Renal cortical epithelial cell (primary cell): ENCODE measurements at places on chromosomes 3 and 15. TPM values are rescaled to one million over a fixed set of nuclear protein-coding genes. Genes with fewer than 3 reads are reported as not detected.
A peak's percentile ranks its signal among the peaks of the same experiment; 100 is the strongest.

- peak; percentile 89 for DNase-seq
Measured at GRCh38 chr15:57323806-57324589, 52.3 kb upstream of the CGNL1 start.

DNA sequence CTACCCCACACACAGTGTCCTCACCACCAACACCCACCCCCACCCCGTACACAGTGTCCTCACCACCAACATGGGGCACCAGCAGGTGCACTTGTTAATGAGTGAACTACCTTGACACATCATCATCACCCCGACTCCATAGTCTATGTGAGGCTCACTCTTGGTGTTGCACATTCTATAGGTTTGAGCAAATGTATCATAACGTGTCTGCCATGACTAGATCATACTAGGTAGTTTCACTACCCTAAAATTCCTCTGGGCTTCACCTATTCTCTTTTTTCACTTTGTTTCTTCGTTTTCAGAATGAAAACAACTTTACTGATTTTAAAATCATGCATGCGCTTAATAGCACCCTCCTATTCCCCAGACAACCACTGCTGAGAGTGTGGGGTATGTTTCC lies 102.6 kb upstream of the SLC6A6 start:
- no peak for DNase-seq

CFAP100 gene
- total RNA-seq, result not detected in 2 replicates

DNA sequence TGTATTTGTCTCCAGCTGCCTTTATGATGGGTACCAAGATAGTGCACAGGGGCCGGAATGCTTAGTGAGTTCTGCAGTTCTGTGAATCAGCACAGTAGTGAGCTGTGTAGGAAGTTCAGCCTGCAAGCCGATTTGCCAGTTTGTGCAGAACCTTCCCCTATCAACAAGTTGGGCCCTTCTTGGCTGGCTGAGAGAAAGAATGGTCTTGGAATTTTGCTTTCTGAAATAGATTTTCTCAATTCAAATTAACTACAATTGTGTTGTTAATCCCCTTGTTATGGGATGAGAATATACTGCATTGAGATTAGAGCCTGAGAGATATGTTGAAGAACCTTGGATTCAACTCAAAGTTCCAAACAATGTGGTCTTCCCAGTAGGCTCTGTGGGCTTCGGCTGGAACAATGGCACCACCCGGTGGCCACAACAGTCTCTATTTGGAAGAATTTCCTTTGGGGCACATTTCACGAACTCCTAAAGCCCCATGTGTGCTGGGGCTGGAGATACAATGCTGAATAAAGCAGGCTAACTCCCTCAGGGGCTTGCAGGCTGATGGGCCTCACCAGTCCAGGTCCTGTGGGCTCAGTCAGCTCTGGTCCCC lies 59.1 kb downstream of the TRIM42 start:
- peak; percentile 40 for DNase-seq

ACAN gene
- under 0.01 TPM in 1 of 2 replicates, not detected in the other for total RNA-seq

- no peak for DNase-seq
Measured at GRCh38 chr15:57548835-57549234, 42.9 kb upstream of the MYZAP start.

DNA sequence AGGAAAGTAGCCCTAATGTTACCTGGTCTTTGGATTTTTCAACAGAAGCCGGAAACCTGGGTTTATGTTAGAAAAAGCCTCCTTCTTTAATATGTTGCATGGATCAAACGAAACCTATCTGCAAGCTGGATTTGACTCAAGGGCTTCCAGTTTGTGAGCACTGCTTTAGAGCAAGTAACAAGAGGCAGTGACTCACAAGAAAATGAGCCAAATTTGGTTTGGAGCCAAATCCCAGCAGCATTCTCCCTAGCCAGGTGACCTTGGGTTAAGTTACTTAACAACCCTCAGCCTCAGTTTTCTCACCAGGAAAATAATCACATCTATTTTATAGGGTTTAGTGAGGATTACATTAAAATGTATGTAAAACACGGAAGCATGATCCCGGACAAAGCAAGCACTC lies 215.2 kb upstream of the PRICKLE2 start:
- DNase-seq, result peak; percentile 98

DNA sequence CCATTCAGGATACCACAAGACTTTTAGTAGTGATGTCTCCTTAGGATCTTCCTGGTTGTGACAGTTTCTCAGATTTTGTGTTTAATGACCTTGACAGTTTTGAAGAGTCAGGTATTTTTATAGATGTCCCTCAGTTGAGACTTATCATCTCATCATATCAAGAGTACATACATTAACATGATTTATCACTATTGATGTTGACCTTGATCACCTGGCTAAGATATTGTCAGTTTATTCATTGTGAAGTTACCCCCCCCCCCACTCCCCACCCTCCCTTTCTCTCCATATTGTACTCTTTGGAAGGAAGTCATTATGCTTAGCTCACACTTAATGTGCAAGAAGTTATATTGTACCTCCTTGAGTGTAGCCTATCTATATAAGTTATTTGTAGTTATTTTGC lies 42.9 kb downstream of the MGA start:
- no peak for DNase-seq

GRCh38 chr3:174776123-174776522 lies 83.0 kb upstream of the NAALADL2 start:
- DNase-seq, result peak; percentile 35

BLM gene
- total RNA-seq, result 0.89 and 4.3 TPM in 2 replicates

- DNase-seq, result no peak
Measured at GRCh38 chr15:101221902-101222301, 29.9 kb downstream of the CHSY1 start.

AGBL1 gene
- not detected in 2 replicates for total RNA-seq

DNA sequence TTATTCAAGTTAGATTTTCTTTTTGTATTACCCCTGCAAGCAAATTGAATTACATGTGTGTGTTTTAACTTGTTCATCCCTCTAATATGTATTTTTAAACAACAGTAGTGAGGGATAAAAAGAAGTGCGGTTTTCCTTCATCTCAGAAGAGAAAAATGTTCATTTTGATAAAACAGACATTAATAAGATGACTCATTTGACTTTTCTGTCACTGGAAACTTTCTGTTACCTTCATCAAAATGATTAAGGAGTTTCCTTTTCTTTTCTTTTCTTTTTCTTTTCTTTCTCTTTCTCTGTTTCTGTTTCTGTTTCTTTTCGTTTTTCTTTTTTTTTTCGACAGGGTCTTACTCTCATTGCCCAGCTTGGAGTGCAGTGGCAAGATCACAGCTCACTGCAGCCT lies 53.0 kb downstream of the ECT2 start:
- DNase-seq, result no peak

GRCh38 chr15:93466380-93466779 lies 377.4 kb upstream of the RGMA start:
- DNase-seq, result no peak

GRCh38 chr3:179069762-179070390 lies 1.7 kb downstream of the ZMAT3 start:
- peak; percentile 42 for DNase-seq

SMCO1 gene
- not detected in 2 replicates for total RNA-seq

DNA sequence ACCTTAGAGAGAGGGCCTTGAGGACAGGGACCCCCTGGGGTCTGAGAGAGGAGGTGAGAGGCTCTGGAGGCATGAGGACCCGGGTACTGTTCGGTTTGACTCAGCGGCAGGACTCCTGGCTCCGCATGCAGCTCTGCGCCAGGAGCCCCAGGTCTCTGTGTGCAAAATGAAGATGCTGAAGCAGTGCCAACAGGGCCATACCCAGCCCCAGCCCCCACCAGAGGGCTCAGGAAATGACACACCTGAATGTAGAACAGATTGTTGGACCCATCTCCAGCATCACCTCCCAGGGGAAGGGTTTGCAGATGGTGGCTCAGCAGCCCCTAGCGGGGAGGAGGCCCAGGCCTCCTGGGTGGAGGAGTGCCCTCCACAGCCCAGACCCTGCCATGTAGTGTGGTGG lies 30.2 kb downstream of the EPHB3 start:
- DNase-seq, result no peak

GRCh38 chr15:88701561-88702095 lies 62.8 kb downstream of the ISG20 start:
- DNase-seq, result no peak

CCR9 gene
- 0.35 TPM in 1 of 2 replicates, not detected in the other for total RNA-seq

- DNase-seq, result no peak
Measured at GRCh38 chr3:25547103-25547502, 117.6 kb downstream of the TOP2B start.

DNA sequence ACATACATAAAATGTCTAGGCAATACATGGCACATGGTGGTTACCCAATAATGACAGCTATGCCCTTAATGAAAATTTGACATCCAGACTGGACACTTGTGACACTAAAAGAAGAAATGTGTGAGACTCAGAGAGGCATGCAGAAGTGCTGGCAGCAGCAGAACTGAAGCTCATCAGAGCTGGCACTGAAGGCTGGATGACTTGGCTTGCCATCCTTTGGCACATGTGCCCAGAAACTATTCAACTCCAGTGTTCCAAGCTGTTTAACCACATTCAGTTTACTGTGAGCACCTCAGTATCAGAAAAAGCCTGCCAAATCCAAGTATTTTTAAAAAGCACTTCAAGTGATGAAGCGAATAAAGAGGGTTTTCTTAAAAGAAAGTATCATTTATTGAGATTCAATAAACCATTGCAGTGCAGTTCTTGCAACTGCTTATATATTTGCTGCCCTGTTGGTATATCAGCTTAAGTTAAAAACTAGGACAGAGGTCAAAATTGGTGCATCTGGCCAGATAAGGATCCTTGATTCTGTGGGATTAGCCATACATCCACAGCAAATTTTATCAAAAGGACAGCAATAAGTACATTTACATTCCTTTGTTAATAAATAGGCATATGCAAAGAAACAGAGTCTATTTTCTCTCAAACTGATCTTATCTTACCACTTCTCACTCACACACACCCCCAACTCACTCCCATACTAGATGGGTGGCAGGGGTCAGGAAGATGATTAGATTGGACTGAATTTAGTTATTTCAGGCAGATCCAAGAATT lies 15.8 kb downstream of the IGSF11 start:
- DNase-seq, result no peak

DNA sequence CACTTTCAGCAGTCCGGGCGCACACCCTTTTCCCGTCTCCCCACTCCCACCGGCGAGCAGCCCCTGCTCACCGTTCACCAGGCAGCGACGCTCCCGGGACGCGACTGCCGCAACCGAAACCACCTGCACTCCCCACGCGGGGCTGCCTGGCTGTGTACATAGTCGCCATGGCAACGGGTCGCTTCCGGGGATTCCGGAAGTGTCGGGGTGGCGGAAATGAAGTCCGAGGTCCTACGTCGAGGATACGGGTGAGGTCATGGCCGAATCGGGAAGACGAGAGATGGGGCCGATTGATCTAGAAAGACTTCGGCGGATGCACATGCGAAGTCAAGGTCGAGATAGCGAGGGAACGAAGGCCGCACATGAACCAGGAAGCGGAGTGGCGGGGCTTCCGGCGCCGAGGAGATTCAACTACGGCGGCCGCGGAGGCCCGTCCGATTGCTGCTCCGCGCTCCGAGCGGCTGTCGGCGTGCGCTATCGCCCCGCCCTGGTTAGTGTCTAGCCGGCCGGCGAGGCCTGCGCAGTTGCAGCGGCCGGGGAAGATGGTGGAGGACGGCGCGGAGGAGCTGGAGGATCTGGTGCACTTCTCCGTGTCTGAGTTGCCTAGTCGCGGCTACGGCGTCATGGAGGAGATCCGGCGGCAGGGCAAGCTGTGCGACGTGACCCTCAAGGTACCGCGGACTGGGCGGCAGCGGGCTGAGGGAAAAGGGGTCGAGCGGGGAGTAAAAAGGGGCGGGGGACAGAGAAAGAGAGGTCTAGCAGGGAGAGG lies at the start of the genes KIF9 and KLHL18:
KIF9 (minus strand) TSS at position 376 of the 769 bp plus-strand sequence. CDS start 5,425 bp downstream, outside the sequence.
KLHL18 (plus strand) TSS at position 521 of the 769 bp plus-strand sequence; CDS start at position 543, 22 bp downstream.
- peak; percentile 90 for DNase-seq

- DNase-seq, result no peak
Measured at GRCh38 chr15:64099379-64099778, 3.6 kb downstream of the SNX1 start.

- DNase-seq, result peak; percentile 76
Measured at GRCh38 chr3:67940210-67940952, 286.0 kb upstream of the SUCLG2 start.

ROPN1 gene
- total RNA-seq, result not detected in 2 replicates

ITIH3 gene
- not detected in 2 replicates for total RNA-seq

DNA sequence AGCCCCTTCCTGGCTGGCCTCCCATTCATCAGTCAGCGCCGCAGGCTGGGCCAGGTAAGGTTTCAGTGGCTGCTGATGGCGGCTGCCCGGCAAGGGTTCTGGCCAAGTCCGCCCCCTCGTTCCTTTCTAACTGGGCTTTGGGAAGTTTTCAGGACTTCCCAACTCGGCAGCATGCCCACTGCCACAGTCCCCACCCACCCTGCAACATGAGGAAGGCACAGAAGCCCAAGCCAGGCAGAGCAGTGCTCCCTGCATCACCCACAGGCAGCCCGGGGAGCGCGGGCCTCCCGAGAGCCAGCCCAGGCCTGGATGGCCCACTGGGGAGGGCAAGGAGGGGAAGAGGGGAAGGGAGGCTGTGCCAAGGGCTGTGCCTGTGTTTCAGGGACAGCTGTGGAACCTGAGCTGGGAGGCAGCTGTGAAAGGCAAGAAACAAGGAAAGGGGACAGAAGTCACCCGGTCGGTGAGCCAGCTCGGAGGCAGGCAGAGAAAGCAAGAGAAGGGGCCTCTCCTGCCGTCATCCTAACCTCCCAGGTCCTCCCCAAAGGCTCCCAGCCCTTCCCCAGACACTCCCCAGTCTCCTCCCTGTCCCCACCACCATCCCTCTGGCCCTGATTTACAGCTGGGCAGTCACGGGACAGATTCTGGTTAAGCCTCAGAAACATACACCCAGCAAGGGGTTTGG lies 73.9 kb downstream of the CPN2 start:
- DNase-seq, result no peak
